Calu3 (cell line): ENCODE measurements at places on chromosomes 3 and 15. TPM values are rescaled to one million over a fixed set of nuclear protein-coding genes. Genes with fewer than 3 reads are reported as not detected.

Gene CCR3
- 0.17 TPM in 1 of 2 replicates, not detected in the other for total RNA-seq

Gene TIMP4
- total RNA-seq, result 0.22 and 0.28 TPM in 2 replicates

Gene C2CD4B
- total RNA-seq, result 18.8 and 29.9 TPM in 2 replicates

DNA sequence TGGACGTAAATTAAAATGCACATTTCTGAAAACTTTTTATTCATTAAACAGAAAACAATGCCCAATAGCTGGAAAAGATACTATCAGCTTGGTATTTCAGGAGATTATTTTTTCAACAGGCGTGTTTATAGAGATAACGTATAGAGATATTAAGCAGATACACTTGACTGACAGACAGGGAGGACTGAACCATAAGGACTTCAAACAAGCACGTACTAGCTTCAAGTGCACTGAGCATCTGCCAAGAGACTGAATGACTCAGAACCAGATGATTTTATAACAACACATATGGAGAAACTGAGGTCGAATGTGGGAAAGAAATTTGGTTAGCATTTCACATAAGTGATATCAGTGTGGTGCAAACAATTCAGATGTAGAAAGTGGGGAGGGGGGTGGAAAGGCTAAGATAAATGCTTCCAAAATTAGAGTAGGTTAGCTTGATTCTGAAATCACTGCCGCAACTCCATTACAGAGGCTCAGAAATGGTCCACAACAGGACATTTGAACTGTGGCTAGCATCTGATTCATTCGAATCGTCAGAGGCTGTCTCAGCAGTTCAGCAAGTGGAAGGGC, 103.5 kb downstream of the SEMA6D start:
- no peak for DNase-seq

DNA sequence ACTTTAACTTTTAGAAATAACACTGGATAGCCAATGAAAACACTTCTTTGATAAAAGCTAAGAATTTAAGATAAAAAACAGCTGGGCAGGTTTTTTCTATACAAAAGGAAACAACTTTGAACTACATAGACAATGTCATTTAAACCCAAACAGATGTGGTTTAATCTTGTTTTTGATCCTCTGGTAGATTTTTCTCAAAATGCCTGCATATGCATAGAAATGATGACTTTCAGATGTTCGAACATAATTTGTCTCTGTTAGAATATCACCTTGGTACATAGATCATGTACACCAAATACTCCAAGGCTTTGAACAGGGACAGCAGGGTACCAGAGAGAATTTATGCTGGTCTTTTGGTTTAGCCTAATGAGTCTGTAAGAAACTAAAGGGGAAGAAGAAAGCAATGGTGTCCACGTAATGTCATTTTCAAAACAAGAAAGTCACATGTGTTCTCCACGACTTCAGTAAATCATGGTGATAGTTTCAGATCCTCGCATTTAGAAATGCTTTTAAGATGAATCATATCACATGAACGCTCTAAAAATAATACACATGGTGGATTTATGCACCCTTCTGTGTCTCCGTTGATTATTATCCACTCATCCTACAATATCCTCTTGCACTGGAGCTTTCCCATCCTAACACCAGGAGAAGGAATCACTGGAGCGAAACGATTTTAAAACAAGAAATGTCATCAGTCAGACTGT, 160.1 kb upstream of the PDZRN3 start:
- no peak for DNase-seq

DNA sequence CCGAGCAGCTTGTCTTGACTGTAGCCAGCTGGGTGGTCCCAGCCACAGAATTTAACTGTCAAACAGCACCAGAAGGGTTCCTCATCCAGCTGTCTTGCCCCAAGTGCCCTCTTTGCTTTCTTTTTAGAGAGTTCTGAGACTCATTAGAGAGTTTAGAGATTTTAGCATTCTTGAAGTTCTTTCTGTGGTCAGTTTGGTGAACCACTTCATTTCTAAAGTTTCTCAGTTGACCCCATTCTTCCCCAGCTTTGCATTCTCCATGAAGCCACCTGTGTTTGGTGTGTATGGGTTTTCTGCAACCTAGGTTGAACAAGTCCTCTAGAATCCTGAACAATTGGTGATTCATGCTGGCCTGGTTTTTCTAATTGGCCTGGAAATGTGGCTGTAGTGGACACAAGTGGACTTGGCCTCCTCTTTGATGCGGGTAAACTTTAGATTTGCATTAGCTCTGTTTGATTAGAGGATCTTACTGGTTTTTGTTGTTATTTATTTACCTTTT, 33.7 kb downstream of the FLNB start:
- DNase-seq, result no peak

DNA sequence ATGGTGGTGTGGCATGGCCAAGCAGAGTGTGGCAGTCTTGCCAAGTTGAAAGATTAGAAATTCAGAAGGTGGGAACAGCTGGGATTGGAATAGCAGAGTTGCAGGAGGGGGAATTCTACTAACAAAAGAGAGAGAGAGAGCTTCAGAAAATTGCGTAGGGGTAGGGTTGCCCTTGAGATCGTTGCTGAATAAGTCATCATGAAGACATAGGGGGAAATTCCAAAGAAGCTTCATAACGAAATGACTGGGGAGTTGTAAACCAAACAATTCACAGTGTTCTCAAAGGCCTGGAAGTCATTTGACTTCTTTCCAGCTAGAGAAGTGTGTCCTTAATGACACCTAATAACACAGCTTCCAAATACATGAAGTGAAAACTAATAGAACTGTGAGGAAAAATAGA, 26.3 kb upstream of the TIPARP start:
- DNase-seq, result no peak

DNA sequence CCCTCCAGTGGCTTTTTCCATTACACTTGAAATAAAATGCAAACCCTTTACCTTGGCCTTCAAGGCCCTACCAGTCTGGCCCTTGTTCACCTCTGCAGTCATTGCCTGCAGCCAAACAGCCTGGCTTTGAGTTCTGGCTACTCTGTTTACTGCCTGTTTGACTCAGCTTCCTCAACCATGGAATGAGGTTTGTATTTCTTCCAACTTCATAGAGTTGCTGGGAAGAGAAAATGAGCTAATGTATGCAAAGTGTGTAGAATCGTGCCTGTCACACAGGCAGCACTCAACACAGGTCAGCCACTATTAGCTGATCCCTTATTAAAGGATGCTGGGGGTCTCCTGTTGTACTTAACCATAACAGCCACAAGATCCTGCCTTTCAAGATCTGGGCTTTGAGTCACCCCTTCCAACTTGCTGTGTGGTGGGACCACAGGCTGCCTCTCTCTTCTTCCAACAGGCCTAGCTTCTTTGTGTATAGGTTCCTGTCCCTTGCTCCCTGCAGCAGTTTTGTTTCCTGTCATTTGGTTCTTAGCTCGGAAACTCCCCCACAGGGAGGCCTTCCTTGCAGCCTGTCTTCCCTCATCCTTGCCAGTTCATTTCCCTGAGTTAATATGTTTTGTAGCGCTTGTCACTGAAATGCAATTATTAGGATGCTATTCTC, 6.4 kb downstream of the MED12L start:
- DNase-seq, result no peak

- DNase-seq, result no peak
These were observed 5.6 kb downstream of the RTP3 start for GRCh38 chr3:46503200-46503874.

DNA sequence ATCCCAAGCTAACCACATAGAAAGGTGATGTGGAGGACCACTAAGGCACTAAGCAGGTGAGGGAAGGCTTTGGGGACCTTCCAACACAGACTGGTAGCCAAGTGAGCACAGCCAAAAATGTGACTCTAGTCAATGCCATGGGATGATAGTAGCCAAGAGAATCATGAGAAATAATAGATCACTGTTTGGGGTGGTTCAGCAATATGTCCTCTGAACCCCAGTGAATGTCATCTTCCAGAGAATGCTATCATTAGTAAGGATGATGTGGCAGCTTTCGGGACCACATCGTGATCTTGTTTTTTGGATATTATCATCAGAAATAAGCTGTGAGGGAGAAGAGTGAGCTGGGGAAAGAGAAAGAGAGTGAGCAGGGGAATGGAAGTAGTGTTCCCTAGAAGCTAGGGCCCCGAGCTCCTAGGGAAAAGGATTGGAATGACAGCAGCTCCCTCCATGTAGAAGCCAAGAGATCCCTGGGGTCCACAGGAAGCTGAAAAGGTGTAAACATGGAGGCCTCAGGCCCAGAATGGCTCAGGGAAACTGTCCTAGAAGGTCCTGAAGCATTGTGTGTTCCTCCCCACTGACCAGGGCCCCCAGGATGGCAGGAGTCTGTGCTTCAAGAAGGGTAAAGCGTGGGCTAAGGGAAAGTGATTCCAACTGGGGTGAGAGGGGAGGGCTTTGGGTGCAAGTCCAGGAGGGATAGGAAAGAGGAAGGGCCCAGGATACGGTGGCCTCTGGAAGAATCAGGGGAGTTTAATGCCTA, 56.6 kb upstream of the KLF13 start:
- DNase-seq, result no peak

GRCh38 chr3:69462826-69463100, 76.9 kb upstream of the FRMD4B start:
- DNase-seq, result no peak

DNA sequence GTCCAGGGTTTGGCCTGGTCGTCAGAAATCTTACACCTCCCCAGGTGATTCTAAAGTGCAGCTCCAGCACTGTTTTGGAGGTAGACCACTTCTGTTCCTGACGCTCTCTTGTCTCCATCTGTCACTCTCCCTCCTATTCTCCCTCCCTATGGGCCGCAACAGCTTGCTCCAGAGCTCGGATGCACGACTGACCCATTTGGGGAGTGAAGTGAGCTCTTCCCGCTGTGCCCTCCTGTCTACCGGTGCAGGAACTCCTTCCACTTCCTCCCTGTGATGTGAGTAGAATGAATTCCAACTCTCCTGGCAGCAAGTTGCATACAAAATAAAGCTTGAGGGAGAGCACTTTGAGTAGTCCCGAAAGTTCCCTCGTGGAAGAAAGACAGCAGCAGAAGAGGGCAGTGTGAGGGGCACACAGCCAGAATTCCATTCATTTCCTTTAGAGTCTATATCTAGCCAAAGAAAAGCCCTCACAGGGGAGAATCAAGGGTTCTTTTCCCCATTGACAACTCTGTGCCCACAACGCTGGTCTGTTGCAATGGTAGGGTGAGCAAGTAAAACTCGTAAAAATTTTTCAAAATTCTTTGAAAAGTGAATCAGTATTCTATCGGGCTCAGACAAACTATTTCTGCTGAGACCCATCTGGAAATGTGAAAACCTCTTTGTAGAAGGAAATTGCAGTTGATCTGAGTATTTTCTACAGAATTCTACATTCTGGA, 39.9 kb upstream of the BDH1 start:
- no peak for DNase-seq

DNA sequence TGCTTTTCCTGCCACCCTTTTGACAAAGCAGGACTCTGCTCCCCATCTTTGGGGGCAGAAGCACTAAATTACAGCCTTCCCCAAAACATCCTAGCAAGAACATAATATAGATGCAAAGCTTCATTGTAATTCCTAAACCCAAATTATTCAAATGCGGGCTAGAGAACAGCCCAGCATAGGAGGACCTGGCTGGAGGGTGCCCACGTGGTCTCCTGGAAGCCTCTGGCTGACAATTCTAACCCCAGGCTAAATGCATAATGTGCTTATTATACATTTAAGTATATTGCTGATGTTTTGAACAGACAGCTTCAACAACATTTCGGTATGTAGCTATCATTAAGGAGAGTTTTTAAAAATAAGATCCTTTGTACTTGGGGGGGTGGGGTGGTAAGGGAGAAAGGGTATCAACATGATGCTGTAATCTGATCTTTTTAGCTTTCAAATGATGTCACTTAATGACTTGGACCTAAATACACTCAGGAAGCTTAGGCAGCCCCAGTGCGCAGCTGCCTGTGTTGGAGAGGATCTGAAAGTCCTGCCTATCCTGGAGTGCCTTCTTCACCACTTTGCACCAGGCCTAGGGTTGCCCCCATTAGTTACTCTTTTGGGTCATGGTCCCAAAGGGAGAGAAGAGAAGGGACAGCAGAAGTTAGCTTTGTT, 57.2 kb upstream of the USP3 start:
- no peak for DNase-seq

DNA sequence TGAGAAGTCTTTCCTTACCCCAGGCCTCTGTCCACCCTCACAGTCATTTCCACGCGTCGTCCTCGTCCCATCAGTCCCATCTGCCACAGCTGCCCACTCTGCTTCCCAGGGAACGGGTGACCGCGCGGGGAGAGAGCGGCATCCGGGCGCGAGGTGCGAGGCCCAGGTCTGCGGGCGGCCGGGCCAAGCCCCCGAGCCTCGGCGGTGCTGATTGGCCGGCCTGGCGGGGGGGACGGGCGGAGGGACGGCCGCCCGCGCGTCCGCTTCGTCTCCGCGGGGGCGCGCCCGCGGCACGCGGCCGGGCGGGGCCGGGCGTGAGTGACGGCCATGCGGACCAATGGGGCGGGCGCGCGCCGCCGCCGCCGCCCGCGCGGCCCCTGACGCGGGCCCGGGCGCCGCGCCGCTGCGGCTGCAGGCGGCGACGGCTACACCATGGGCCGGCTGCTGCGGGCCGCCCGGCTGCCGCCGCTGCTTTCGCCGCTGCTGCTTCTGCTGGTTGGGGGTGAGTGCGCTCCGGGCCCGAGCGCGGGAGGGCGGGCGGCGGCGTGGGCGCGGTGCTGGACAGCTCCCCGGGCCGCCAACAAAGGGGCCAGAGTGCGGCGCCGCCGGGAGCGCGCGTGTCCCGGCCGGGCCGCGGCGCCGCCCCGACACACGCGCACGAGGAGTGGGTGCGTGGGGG, at the start of gene PODXL2:
Gene PODXL2 (plus strand): TSS at position 398 of the 679 bp plus-strand sequence. CDS start 35 bp downstream, at position 433.
- peak; percentile 80 for DNase-seq

DNA sequence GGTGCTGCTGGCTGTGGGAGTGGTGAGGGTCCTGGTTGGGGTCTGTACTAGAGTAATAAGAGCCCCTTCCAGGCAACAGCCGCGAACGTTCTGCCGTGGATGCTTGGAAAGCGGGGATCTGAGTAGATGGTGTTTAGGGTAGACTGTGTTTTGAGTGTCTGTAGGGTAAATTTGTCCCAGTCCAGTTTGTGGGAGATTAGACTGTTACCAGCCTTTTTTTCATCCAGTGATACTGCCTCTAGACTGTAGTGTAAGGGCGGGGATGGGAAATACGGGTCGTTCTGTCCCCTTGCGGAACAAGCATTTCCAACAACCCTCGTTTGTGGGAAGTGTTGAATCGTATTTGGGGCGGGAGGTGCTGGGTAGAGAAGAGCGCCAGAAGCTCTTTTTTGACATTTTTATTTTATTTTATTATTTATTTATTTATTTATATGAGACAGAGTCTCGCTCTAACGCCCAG, 424 bp downstream of the HAUS2 start:
- no peak for DNase-seq

GRCh38 chr3:157610876-157611535, 107.8 kb upstream of the VEPH1 start:
- no peak for DNase-seq

DNA sequence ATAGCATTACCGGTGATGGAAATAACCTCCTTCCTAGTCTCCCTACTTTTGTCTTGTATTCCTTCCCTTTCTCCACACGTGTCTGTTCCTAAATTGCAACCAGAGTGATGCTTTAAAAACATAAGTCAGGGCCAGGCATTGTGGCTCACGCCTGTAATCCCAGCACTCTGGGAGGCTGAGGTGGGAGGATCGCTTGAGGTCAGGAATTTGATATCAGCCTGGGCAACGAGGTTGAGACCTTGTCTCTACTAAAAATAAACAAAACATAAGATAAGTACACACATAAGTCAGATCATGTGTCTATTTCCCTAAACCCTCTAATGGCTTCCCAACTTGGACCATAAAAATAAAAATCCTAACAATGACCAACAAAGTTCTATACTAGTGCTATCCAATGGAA, 18.4 kb downstream of the ARMC8 start:
- no peak for DNase-seq
